ENCODE measurements at places on chromosomes 2 and 18. TPM values are rescaled to one million over a fixed set of nuclear protein-coding genes. Genes with fewer than 3 reads are reported as not detected.

The IHH gene
- 0.64 TPM for total RNA-seq

The ERICH2 gene
- total RNA-seq: not detected

The C2orf78 gene
- not detected for total RNA-seq

The KCNF1 gene
- total RNA-seq: 40.2 TPM

The ALS2 gene
- 9.5 TPM for total RNA-seq
